ENCODE measurements at places on chromosomes 3 and 15.
A peak's percentile ranks its signal among the peaks of the same experiment; 100 is the strongest.

- DNase-seq: no peak
Measured at GRCh38 chr3:31274326-31275024, 258.2 kb upstream of the STT3B start.

DNA sequence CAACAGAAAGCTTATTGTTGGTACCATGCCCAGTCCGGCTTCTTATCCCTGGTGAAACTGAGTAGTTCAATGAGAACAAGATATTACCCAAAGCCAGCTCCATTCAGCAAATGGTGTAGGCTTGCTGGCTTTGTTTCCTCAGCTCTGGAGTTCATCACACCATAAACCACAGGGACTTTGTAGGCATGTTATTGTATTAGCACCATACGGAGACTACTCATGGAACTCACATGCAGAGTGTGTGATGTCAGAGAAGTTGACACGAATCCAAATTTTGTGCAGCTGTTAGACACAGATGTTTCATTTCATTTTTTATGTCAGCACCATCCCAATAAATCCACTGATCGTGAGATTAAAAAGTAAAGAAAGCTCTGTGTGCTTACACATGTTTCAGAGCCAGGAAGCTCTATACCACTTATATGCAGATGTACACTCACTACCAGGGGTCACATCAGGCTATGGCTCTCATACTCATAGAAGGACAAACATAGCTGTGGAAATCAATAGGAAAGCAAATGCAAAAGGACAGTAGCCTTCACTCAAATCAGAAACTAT lies 63.4 kb upstream of the LEKR1 start:
- no peak for DNase-seq

- no peak for DNase-seq
Measured at GRCh38 chr3:9467451-9467850, 70.0 kb downstream of the SETD5 start.

- no peak for DNase-seq
Measured at GRCh38 chr3:142930463-142930862, 33.0 kb downstream of the PAQR9 start.

GRCh38 chr3:104952146-104952972 lies 414.4 kb upstream of the ALCAM start:
- no peak for DNase-seq

- DNase-seq: no peak
Measured at GRCh38 chr3:44280631-44281030, 38.9 kb downstream of the TOPAZ1 start.

- no peak for DNase-seq
Measured at GRCh38 chr15:71811036-71811736, 832 bp downstream of the NR2E3 start.

DNA sequence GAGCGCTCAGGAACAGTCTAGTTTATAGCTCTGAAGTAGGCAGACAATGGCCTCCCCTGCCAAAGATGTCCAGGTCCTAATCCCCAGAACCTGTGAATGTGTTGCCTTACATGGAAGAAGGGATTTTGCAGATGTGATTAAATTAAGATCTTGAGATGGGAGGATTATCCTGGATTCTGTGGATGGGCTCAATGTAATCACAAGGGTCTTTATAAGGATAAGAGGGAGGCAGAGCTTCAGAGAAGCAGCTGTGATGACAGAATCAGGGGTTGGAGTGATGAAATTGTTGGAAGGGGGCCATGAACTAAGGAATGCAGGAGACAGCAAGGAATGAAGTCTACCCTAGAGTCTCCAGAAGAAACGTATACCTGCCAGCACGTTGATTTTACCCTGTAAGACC lies 14.0 kb upstream of the GK5 start:
- no peak for DNase-seq

DNA sequence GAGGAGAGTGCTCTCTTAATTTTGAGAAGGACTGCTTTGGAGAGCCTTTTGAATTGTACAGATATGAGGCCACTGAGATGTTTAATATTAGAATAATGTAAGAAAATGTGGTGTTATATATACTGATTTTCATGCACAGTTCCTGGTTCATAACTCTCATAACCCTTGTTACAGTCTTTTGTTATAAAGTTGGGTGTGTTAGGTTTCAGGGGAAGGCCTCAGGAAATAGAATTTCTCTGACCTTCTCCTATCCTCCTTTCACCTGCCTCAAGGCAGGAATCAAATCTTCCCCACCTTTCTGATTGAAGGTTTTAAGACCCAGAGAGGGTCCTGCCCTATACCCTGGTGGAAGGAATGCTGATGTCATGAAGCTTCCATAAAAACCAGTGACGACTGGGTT lies 245.9 kb downstream of the NSUN3 start:
- DNase-seq: no peak

GRCh38 chr3:177905173-177906125 lies 630.8 kb upstream of the KCNMB2 start:
- DNase-seq: no peak

DNA sequence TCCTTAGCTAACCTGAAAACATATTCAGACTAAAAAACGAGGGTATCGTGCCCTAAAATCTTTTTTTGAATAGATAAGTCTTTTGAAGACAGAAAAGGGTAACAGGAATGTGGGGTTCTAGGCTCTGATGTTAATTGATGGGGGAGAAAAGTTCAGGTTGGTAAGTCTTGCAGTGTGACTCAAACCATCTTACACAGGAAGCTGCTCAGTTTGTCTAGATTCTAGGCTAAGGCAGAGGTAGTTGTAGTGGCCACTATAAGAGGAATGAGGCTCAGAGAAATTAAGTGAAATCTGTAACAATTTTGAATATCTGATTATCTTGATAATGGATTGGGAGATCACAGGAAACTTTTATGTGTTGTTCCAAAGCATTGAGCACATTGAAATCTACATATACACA lies 267.9 kb downstream of the PDCD6IP start:
- no peak for DNase-seq

- DNase-seq: no peak
Measured at GRCh38 chr3:28934126-28934813, 346.6 kb upstream of the RBMS3 start.

- no peak for DNase-seq
Measured at GRCh38 chr3:16346413-16347081, 81.5 kb downstream of the OXNAD1 start.

DNA sequence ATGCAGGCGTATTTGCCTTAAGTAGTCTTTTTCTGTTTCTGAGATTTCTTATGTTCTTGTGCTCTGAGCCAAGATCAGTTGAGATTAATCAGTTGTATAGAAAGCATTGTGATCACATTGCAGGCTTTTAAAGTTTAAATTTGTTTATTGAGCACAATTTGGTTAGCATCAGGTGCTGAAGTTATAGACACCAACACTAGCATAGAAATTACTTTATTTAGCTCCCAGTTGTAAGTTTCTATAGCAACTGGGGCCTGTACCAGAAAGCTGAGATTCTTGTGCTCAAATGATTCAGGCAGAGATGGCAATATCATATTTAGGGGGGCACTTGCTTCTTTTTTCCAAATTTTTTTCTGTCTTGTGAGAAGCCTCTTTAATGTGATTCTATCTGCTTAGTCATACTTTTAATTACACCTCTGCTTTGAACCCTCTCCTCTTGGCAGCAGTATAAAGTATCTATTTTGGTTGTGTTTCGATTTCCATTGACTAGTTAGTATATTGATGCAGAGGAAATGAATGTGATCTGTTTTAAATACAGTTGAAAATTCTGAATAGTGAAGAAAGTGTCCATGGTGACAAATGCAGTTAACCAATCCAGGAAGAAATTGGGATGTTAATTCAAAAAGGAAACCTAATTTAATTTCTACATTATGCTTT lies 241.7 kb upstream of the GBE1 start:
- no peak for DNase-seq

DNA sequence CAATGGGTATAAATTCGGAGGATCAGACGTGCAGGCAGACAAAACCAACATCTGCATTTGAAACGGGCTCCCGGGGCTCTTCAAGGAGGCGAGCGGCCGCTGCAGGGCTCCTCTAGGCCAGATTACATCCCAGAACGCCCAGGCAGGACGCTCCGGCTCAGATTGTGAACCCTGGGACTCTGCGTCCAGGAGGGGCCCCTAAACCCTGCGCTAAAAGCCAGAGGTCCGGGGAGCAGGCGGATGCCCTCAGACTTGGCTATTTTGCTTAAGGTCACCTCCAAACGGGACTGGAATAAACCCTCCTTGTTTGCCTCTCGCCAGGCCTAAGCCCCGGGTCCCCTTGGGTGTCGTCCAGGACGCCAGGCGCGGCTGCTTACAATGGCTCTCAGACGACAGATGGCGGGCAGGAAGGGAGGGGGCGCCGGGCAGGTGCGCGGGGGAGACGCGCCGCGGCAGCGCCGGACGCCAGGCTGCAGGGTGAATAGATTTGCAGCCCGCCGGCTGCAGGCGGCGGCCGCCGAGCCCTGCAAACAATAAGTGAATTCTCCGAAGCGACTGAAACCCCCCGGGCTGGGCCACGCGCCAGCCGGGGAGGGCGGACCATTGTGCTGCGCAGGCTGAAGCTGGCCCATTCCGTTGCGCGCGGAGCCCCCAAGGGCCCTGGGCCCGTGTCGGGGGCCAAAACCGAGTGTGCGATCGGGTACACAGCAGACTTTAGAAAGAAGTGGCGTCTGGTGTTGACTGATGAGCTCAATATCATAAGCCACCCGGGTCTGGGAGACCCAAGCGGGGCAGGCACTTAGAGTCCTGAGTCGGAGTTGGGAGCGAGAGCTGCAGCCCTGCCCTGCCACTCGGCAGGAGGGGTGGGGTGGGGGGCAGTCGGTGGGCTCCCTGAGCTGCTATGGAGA lies 32.3 kb upstream of the AMOTL2 start:
- no peak for DNase-seq

- no peak for DNase-seq
Measured at GRCh38 chr3:166285001-166285400, 447.8 kb upstream of the BCHE start.

GRCh38 chr3:87397211-87397610 lies 120.8 kb upstream of the POU1F1 start:
- DNase-seq: no peak

DNA sequence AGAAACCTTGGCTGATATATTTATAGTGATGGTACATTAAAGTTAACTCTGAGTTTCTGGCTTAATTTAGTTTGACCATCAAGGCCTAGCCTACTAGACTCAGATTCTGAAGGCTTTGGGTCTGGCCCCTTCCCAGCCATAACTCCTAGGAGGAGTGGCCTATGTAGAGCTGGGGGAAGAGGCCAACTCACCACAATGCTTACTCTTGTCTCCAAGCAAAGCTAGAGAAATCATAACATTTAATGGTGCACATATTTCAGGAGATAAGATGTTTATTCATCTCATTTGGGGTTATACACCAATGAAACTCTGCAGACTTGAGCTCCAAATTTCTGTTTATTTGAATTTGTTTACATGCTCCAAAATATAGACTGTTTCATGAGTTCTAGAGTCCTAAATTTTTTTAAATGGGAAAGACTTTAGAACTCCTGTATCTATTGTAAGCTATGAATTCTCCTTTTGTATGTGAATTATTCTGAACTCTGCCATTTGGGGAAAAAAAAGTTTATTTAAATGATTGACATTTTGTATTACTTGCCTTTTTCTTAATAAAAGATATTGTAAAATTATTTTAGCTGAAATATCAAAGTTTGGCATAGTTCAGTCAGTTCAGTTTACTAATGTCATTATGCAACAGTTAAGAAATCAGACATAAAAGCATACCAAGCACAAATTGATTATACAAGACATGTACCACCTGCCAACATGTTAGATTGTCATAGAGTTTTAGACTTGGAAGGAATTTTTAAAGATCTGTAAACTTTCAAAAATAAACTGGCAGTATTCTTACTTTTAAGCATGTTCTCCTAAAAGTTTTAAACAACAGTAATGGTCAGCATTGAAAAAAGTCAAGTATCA lies 143.4 kb upstream of the NR2E3 start:
- no peak for DNase-seq

DNA sequence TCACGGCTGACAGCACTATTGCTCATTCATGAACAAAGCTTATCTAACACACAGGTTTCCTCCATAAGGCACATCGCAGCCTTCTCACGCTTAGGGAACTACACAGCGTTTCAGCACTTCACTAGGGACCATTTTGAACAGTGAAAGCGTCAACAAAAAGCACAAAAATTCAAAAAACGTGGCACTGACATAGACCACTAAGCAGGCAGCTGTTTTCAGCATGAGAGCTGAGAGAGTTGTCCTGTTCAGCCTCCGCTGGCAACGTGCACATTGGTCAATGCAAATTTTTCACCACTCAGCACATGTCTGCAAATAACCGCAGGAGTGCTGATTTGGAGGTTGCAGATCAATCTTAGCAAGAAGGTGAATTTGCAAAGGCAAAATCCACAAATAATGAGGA lies 109.2 kb downstream of the LRRK1 start:
- DNase-seq: no peak

DNA sequence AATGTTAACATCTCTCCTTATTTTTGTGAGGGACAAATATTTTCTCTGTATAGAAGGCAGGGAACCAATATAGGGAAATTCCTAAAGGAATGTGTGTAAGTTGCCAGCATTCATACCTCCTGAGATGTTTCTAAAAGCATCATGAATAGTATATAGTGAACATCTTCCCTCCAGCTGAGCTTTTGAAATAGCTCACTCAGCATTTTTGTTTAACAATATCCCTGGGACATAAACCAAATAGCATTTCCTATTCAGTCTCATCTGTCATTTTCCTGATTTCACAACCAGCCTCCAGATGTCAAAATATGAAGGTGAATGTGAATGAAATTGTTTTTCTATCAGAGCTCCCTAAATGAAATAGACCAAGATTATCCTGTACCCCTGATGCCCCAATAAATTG lies 137.2 kb downstream of the PPM1L start:
- no peak for DNase-seq

- DNase-seq: no peak
Measured at GRCh38 chr15:74322558-74323180, 44.8 kb downstream of the CYP11A1 start.

GRCh38 chr3:177359593-177360357 lies 162.5 kb upstream of the TBL1XR1 start:
- peak; percentile 89 for DNase-seq

- DNase-seq: no peak
Measured at GRCh38 chr3:195063581-195064193, 207.3 kb downstream of the XXYLT1 start.

DNA sequence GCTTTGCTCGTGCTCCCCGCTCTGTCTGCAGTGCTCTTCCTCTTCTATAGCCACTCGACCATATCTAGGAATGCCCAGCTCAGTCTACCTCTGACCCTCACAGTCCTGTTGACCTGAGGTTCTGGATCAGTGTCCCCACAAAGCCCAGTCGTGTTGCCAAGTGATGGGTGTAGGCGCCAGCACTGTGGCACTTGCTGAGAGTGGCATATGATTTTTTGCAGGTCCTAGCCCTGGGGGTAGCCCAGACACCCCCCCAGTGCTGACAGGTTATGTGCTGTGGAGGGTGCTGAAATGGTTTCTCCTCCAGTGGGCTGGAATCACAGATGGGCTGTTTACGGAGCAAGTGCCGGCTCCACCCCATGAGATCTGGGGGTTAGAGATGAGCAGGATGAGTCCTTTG lies 32.5 kb downstream of the ACAD9 start:
- no peak for DNase-seq

GRCh38 chr15:38894243-38894948 lies 329.8 kb upstream of the RASGRP1 start:
- no peak for DNase-seq
